Pons (tissue), 1 donor: ENCODE measurements at places on chromosomes 11 and 22.
A peak's percentile ranks its signal among the peaks of the same experiment; 100 is the strongest.

DNA sequence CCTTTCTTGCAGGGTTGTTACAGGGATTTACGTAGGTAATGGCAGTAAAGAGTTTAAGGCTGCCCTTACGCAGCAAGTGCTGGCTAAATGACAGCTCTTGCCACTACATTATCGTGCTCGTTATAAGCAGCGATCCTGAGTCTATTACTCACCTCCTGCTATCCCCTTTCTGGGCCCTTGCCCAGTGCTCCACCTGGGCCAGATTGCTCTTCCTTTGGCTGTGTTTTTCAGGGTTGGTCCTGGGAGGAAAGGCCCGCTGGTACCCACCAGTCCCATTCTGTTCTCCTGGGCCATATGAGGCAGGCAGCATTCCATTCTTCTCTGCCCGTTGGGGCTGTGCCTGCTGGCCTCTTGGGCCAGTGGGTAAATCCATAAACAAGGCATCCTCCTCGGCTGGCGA is 87.5 kb downstream of the C11orf58 start:
- no peak for DNase-seq

DNA sequence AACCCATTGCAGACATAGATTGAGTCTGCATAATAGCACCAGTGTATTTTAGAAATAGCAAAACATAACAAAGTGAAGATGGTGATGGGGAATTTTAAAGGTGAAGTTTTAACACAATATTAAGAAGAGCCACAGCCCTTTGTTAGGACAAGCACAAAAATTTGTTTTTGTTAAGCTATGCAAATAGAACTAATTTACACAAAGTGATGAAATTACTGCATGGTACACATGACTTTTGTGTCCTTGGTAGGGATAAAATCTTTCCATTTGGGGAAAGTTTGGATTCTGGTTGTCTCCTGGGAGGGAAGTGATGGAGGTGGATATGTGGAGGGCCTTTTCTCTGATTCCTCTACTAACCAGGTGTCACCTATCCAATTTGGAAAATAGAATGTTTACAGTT is 50.4 kb upstream of the MTNR1B start:
- no peak for DNase-seq

- DNase-seq: no peak
Measured at GRCh38 chr11:112398798-112399478, 138.3 kb upstream of the PLET1 start.

DNA sequence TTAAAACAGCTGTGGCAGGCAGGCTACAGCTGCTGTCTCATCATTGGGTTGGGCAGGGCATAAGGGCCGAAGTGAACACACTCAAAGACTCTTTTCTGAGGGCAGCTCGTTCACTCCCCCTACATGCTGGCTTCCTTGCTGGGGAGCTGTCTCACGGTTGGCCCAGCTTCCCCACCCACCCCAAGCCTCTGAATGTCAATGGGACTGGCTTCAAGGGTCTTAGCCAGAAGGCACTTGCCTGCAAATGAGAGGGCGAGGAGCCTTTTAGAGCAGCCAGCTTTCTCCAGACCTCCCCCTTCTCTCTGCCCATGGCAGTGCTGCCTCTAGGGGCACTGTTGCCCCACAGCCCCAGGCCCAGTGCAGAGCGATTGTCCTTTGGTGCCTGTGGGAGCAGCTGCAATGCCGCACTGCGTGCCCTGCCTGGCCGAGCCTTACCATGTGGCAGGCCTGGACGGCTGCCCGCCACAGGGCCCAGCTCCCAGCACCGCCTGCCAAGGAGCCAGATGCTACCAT is 94.7 kb upstream of the RASSF10 start:
- peak; percentile 95 for DNase-seq

GRCh38 chr11:76685831-76686230 is 15.3 kb upstream of the LRRC32 start:
- no peak for DNase-seq

GRCh38 chr11:130694488-130695045 is 221.7 kb downstream of the SNX19 start:
- no peak for DNase-seq

- DNase-seq: no peak
Measured at GRCh38 chr11:57085611-57086010, 96.1 kb upstream of the LRRC55 start.

GRCh38 chr11:87440076-87440770 is 402.5 kb downstream of the TMEM135 start:
- no peak for DNase-seq
